ENCODE measurements at places on chromosomes 16 and 17.

DNA sequence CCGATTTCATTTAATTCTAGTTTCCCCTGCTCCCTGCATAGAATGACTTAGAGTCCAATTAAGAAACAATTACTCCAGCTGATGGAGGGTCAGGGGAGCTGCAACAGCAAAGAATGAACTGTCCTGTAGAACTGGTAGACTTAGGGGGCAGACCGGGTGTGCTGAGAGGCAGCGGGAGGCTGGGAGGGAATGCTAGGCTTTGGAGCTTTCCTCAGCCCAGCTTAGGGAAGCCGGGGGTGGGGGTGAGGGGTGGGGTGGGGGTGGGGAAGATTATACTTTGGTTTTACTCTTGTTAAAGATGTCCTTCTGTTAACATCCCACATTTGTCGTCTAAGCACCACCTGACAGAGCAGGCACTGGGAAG lies 458.6 kb upstream of the ASIC2 start:
- no peak for DNase-seq

GRCh38 chr17:39099663-39100286 lies 51.7 kb downstream of the PLXDC1 start:
- DNase-seq = no peak

DNA sequence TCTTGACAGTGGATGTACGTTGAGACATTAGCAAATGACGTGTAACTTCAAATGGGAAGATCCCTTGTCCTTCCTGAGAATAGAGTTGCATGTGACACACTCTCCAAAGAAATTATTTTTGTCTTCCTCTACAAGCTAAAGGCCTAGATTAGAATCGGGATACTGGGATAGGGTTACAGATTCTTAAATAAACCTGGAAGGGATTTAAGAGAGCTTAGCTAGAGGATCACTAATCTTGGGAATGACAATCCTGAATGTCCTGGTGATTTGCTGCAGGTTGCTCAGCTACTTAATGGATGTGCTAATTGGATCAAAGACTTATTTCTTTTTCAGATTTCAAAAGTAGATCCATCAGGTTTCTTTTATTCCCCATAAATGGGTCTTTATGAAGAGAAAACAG lies 101.9 kb downstream of the KCNJ2 start:
- no peak for DNase-seq

- no peak for DNase-seq
These were observed 6.3 kb upstream of the PRKAR1A start for GRCh38 chr17:68505951-68506350.

- no peak for DNase-seq
These were observed 175.8 kb downstream of the NPIPB11 start for GRCh38 chr16:29230671-29231096.

DNA sequence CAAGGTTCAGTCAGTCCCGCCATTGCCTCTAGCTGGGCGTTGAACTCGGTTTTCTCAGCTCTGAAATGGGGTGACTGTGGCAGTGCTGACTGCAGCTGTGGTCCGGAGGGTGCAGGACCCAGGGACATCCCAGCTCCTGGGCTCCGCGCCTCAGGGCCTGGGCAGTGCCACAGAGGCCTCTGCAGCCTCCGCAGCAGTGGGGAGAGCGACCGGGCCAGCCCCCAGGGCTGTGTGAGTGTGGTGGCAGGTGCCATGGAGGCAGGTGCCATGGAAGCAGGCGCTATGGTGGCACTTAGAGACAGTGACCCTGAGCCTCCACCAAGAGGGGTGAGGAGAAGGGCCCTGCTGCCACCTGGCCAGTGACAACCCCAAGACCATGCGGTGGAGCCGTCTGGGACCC lies 30.9 kb downstream of the ZNF469 start:
- DNase-seq = no peak

DNA sequence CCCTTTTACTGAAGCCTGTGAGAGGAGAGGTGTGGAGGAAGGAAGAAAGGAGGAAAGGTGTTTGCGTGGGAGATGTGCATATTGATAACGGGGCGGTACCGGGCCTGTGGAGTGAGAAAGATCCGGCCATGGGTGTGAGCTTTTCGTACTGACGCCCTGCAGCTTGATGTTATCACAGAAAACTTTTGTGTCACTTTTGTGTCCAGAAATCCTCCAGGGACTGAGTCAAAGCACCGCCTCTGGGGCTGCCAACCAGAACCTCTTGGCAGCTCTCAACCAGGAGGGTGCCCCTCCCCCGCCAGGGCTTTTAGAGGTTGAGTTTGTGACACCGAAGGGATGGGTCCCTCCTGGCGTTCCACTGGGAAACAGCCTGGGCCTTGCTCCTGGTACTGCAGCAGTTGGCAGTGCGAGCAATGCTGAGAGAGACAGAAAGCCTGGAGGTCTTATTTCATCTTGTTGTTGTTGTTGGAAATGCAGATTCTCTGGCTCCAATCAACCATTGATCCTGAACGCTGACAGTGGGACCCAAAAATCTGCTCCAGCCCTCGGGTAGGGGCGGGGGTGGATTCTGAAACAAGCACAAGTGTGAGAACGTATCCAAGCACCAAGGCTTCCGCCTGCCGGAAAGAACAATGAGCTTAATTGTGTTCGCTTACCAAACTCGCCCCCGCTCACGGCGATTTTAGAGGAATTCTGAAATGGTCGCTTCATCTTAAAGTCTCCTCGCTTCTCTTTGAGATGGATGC lies 65.0 kb downstream of the CRISPLD2 start:
- DNase-seq = no peak

DNA sequence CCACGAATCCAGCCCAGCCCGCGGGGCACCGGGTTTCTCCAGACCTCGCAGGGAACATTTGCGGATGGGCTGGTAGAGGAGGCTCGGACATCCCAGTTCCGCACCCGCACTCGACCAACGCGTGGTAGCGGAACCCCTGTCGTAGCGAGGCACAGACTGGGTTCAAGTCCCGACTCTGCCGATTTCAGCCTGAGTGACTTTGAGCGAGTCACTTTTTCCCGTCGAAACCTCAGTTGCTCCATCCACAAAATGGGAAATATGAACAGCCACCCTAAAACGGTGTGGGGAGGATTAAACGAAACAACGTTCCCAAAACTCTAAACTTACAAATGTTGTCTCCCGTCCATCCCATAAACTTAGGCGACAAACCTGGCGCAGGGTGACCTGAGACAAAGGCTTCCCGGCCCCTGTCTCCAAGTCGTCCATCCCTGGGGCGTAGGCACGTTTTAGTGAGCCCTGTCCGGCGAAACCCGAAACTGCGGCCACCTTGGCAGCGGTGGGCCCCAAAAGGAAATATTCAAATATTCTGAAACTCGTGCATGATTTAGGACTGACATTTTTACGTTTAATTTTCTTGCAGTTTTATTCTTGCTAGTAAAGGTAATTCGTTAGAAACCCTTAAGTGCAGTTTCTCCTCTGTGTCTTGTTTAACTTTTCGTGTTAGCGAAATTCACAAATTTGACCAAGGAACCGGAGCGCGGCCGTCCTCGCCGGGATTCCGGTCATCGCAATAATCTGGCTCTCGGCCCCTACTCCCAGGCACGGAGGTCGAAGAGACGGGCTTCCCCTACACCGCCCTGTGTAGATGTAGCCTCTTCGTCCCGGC lies 1.9 kb upstream of the MLLT6 start:
- DNase-seq = no peak

DNA sequence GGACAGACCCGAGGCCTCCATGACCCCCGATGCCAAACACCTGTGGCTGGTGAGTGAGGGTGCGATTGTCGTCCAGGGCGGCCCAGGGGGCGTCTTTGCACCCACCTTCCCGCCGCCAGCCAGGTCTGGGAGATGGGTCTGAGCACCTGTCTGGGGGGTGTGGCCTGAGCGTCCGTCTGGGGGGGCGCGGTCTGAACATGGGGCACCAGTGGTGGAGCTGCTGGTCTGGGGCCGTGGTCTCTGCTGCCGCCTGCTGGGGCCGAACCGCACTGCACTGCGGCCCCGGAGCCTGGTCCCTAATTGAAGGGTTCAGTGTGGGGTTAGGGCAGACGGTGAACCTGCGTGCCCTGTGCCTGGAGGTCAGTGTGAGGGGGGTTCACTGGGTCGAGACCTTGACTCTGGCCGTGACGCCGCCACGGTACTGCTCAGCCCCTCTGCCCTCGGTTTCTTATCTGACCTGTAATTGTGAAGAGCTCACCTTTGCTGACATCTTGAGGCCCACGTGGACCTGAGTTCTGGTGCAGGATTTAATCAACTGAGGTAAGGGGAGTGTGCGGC lies 12.6 kb upstream of the TCF25 start:
- DNase-seq = no peak

DNA sequence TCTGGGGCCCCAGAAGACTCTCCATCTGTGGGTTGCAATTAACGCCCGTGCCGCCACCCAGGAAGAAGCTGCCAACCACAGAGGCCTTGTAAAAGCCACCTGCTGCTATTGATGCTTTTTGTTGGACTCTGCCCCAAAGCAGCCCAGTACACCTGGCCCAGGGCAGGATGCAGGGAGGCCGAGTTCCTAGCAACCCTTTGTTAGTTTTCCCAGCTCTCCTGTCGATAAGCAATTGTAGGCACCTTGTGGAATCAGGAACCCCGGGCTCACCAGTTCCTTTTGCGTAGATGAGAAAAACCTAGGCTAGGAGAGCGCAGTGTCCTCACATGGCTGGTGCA lies 103.3 kb downstream of the ABCC6 start:
- no peak for DNase-seq

DNA sequence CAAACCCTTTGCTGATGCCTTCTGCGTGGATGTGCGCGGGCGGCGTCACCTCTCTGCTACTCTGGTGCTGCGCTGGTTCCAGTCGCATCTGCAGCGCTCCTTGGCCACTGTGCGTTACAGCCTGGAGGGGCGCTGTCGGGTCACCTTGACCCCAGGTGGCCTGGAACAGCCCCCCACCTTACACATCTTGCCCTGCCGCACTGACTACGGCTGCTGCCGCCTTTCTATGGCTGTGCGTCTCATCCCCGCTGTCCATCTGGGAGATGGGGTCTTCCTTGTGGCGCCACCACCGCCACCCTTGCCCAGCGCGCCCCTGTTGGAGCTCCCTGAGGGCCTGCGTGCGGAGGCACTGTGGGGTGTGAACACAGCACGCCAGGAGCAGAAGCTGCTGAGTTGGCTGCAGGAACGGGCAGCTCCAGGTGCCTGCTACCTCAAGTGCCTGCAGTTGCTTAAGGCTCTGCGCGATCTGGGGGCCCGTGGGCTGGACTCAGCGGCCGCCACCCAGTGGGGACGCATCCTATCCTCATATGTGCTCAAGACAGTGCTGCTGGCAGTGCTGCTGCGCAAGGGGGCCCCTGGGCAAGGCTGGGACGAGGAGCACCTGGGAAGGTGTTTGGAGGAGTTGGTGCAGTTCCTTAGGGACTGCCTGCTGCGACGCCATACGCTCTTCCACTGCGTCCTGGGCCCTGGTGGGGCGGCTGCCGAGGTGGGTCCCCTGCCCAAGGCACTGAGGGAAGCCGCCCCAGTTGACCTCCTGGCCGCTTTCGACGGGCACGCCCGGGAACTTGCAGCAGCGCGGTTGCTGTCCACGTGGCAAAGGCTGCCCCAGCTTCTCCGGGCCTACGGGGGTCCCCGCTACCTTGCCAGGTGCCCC lies 1.6 kb downstream of the ITPRIPL2 start:
- no peak for DNase-seq

- DNase-seq = no peak
These were observed 5.9 kb downstream of the CLEC19A start for GRCh38 chr16:19291475-19291874.

GRCh38 chr17:40841246-40841645 lies 18.8 kb upstream of the KRT10 start:
- DNase-seq = no peak

- no peak for DNase-seq
These were observed 155.7 kb downstream of the CMIP start for GRCh38 chr16:81600275-81600674.

DNA sequence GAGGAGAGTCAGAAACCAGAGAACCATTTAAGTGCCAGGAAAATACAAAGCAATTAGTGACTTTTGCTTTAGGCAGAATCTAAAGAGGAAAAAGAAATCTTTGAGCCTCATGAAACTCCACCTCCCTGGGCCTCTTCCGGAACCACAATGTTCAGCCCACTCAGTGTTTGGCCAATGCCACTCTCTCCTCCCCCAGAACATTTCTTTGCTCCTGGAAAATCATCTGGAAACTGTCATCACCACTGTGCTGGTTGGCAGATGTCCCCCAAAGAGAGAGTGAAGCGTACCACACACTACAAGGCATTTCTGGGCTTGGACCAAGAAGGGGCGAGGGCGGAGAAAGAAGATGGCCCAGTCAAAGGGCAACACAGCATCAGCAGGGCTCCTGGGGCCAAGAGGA lies 7.1 kb upstream of the SOX9 start:
- no peak for DNase-seq

GRCh38 chr17:4130715-4131114 lies 12.1 kb downstream of the ZZEF1 start:
- no peak for DNase-seq

DNA sequence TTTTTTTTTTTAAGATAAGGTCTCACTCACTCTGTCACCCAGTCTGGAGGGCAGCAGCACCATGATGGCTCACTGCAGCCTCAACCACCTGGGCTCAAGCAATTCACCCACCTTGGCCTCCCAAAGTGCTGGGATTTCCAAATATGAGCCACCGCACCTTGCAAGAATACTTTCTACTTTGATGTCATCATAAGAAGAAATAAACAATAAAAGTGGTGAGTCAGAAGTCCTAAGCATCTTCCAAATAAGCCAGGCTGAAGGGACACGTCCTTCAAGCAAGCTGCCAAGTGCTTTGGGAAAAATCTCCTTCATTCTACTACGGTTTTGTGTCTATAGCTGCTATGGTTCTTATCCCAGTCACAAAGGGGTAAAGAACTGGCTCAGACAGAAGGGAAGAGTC lies 20.3 kb downstream of the HASPIN start:
- no peak for DNase-seq

DNA sequence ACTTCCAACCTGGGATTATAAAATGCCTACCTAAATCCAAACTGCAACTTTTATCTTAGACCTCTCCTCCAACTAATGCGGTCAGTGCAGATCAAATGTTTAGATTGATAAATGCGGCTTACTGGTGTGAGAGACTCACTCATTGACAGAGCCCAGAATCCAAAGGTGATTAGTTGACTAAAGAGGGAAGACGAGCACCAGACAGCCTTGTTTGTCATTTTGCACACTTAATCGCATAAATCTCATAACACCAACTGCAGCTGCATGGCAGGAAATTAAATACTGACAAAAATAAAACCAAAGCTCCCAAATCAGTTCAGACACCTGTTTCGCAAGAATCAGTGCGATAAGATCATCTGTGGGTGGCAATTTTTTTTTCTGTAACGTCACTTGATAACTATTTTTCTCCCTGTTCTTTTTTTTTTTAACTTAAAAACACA lies 35.9 kb downstream of the NACA2 start:
- DNase-seq = no peak

All from AG04449 (cell line).